Mesenteric fat pad (tissue), 1 donor: ENCODE measurements at places on chromosomes 7 and 10. TPM values are rescaled to one million over a fixed set of nuclear protein-coding genes. Genes with fewer than 3 reads are reported as not detected.
A peak's percentile ranks its signal among the peaks of the same experiment; 100 is the strongest.

The PRPS1L1 gene
- total RNA-seq: not detected

The MRLN gene
- total RNA-seq: not detected

GRCh38 chr7:12092499-12093130 is 118.5 kb upstream of the TMEM106B start:
- no peak for DNase-seq

The SKIDA1 gene
- 0.58 TPM for total RNA-seq

The HOXA6 gene
- total RNA-seq: 3.1 TPM

- DNase-seq: peak; percentile 78
These were observed 46.1 kb downstream of the CAMK2B start for GRCh38 chr7:44279286-44279685.

DNA sequence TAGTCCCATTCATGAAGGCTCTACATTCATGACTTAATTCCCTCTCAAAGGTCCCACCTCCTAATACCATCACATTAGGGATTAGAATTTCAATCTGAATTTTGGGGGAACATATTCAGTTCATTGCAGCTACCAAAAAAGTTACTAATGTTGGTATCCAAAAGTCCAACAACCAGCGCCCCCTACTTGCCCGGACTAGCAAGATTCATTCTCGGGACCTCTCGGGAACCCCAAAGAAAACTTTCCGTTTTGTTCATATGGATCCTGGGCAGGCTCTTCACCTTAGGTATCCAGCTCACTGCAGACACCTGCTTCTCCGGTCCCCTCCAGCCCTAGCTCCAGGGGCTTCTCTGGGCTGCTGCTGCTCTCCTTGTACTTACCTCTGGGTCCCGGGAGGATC is 8.9 kb upstream of the GRK5 start:
- no peak for DNase-seq
